ENCODE measurements at places on chromosomes 12 and 14. TPM values are rescaled to one million over a fixed set of nuclear protein-coding genes. Genes with fewer than 3 reads are reported as not detected.

GRCh38 chr12:54616933-54617680, 17.6 kb downstream of the LACRT start:
- H3K4me3 ChIP-seq: no peak overlapping the region
- no peak for DNase-seq
- H3K4me1 ChIP-seq: no peaks in the 10 kb centered on the region
- H3K27ac ChIP-seq: no peak overlapping the region

GRCh38 chr12:48182631-48183030, 813 bp upstream of the CCDC184 start:
- peak overlapping the region; percentile 92 for H3K4me3 ChIP-seq
- H3K4me1 ChIP-seq: peaks cover 17% of the 10 kb centered on the region
- H3K27ac ChIP-seq: peak overlapping the region; percentile 76
- no peaks in the 10 kb centered on the region for H3K36me3 ChIP-seq
- DNase-seq: no peak
- peaks cover 49% of the 10 kb centered on the region for H3K27me3 ChIP-seq

GRCh38 chr12:108567406-108568337, 5.3 kb downstream of the ISCU start:
- H3K4me3 ChIP-seq: no peak overlapping the region
- peaks cover 38% of the 10 kb centered on the region for H3K4me1 ChIP-seq
- no peak for DNase-seq
- peak overlapping the region; percentile 10 for H3K27ac ChIP-seq

DNA sequence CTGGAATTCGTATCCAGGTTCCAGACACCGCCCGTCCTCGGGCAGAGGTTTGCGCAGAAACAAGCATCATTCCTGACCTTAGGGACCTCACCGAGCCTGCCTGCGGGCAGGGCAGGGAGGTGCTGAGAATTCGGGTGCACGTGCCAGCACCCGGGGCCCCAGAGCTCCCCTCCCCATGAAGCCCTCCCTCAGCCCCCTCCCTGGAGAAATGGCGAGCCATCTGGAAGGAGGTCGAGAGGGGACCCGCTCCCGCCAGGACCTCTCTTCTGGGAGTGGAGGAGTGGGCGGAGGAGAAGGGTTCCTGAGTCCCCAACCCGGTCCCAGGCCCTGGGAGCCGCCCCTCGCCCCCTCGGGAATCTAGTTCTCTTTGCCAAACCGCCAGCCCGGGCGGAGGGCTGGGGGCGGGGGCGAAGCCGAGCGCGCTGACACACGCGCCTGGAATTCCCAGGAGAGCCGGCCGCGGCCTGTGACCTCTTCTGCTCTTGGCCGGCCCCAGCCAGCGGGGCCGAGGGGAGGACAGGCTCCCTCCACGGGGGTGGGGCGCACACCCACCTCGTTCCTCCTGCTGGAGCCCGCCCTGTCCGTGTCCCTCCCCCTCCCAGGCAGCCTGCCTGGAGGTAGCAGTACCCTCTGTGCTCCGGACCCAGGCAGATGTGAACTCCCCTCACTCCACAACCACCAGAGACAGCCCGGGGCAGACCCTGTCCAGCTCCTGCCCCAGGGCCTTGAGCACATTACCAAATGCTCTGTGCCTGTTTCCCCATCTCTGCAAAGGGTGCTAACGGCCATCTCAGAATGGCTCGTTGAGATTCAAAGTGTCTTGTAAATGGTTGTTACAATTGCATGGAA, 23.0 kb upstream of the GPR132 start:
- peak overlapping the region; percentile 87 for H3K4me3 ChIP-seq
- H3K27ac ChIP-seq: peak overlapping the region; percentile 94
- peak; percentile 66 for DNase-seq
- peaks cover 31% of the 10 kb centered on the region for H3K4me1 ChIP-seq

DNA sequence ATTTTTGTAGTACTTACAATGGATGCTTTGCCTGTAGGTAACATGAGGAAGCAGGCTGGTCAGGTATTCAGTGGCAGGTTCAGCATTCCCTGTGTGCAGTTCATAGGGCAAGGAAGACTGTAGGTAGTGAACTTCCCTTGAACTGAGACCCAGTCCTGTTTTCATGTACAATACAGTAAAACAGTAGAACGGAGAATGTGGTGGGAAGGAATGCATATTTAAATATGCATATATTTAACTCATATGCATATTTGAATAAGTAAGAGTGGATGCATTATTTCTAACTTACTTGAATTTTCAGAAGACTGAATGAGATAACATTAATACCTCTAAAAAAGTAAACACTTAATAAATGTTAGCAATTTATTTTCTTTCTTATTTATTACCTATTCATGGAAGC, 147.6 kb upstream of the FLRT2 start:
- H3K4me1 ChIP-seq: peaks cover 13% of the 10 kb centered on the region
- no peak overlapping the region for H3K27ac ChIP-seq
- no peaks in the 10 kb centered on the region for H3K27me3 ChIP-seq
- DNase-seq: no peak
- H3K36me3 ChIP-seq: no peaks in the 10 kb centered on the region

GRCh38 chr14:88870777-88871176, 46.3 kb downstream of the TTC8 start:
- no peaks in the 10 kb centered on the region for H3K27me3 ChIP-seq
- H3K36me3 ChIP-seq: peaks cover 49% of the 10 kb centered on the region
- peaks cover 49% of the 10 kb centered on the region for H3K4me1 ChIP-seq
- no peak for DNase-seq
- H3K4me3 ChIP-seq: no peak overlapping the region

The MBIP gene
- total RNA-seq: 23.5 TPM

Measured in HFFc6 (cell line).